ENCODE measurements at places on chromosomes 6 and 20.

GRCh38 chr6:136034422-136034821 is 182.9 kb downstream of the PDE7B start:
- DNase-seq: no peak

DNA sequence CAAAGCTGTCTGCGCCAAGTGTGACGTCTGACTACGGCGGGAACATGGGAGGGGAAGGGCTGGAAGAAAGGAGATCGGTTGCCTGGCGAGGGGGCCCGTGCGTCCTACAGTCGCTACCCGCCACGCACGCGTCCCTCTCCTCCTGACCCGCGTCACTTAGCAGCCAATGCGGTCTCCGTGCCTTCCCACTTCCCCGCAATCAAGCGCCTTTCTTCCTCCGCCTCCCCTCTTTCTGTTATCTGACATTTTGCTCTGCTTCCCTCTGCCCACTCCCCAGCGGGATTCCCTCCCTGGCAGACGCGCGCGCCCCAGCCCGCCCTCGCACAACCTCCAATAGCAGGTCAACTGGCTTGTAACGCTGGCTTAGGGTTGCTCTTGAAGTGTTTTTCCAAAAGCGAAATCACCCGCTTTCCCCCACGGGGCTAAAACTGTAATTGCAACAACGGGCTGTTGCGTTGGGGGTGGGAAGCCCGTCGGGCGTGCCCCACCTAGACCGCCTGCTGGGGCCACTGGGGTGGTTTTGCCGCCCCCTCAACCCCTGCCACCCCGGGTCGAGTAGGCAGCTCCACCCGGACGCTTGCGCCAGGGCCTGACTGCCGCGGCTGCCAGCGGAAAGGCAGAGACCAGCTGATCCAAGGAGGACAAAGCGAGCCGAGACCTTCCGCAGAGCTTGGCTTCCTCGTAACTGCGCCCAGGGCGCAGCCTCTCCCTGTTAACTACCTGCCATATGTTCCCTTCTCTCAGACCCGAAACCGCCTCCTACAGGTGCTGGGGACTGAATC is 6.2 kb upstream of the SOX4 start:
- DNase-seq: peak; percentile 85

- DNase-seq: no peak
Observed at GRCh38 chr6:20354366-20354765, 47.3 kb upstream of the E2F3 start.

DNA sequence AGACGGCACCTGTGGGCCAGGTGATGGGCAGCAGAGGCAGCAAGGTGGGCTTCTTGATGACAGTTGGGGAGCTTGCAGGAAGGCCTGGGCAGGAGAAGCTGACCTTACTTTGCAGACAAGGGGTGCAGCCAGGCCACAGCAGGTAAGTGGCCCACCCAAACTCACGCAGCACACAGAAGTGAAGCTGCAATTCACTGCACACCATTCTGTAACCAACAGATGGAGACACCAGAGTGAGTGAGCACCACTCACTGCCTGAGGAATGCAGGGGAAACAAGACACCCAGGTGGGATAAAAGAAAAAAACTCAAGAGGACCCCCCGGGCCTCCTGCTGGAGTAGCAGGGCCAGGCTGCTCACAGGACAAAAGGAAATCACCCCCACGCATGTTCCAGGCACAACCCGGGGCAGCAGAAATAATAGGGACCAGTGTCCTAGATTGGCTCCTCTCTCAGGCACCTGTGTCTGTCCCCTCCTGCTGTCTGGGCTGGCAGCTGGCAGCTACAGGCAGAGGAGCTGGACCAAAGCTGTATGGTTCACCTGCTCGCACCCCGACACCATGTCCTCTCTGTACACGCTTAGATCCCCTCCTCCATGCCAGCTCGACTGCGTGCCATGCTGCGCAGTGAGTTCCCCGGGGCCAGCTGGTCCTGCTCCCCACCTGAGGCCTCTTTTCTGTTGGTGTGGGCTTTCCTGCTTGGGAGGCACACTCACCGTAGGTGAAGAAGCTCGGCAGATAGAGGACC is 4.9 kb downstream of the MTCH1 start:
- no peak for DNase-seq

GRCh38 chr20:52279706-52280105 is 88.1 kb upstream of the ZFP64 start:
- no peak for DNase-seq
